CD4-positive, alpha-beta T cell treated with Interferon gamma for 1 hour (primary cell): ENCODE measurements at places on chromosomes 7 and 10.

DNA sequence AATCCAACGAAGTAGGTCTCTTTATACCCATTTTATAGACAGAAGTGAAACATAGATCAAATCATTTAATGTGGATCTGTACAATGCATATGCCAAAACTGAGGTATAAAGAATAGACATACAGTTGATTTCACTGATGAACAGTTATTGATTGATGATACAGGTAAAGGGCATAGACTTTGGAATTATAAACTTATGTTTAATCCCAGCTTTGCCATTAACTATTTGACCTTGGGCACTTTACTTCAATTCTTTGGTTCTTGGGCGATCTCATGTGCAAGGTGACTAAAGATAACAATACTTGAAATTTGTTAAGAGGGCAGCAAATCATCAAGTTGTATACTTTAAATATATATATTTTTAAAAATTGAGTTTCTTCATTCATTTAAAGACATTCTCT, 28.6 kb downstream of the FRA10AC1 start:
- no peak for DNase-seq

DNA sequence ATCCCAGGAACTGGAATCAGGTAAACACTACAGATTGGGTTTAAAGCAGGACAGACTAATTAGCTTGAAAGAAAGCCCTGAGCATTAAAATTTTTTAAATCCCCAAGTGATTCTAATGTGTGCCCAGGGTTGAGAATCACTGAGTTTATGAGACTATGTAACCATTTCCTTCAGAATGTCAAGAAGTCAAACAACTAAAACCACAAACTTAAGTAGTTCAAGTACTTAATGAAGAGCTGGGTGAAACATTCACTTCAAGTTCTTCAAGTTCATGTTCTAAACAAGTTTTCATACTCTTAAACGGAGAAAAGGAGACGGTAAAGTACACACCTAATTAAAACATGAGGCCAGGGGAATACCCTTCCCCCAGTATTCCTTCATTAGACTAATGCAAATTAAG, 28.2 kb upstream of the TLL2 start:
- no peak for DNase-seq

DNA sequence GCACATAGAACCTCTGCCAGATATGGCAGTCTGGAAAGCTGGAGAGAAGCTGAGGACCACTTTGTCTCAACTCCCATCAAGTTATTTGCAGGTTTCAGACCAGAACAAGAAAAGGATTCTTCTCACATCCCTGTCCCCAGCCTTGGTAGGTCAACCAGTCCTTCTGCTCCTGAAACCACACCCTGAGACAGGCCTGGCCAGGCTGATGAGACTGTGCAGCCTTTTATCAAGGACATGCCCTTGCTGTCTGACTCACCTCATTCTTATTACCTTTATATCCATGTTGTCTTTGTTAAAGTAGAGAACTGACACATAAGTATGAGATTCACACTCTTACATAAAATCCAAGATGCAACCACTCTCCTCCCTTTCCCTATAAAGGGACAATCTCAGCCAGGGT, 354.9 kb downstream of the PLXNA4 start:
- no peak for DNase-seq

GRCh38 chr7:144818511-144818910, 17.3 kb downstream of the TPK1 start:
- peak; percentile 67 for DNase-seq

- no peak for DNase-seq
These were observed 134.3 kb upstream of the ASAH2 start for GRCh38 chr10:50385624-50386023.

DNA sequence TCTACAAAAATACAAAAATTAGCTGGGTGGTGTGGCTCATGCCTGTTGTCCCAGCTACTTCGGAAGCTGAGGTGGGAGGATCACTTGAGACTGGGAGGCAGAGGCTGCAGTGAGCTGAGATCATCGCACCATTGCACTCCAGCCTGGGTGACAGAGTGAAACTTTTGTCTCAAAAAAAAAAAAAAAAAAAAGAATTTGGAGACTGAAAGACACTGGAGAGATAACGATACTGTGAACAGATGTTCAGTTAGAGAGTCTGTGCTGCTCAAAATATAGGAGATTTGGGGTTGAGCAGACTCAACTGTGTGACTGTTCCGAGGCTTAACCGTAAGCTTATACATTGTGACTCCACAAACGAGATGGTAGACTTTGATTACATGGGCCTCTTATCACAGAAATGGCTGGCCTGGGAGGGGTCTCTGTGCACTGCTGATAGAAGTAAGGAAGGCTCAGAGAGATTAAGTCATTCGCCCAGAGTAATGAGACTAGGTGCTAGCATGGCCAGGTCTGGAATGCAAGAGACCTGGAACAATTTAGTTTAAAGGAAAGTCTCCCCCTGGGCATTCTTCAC, 19.4 kb downstream of the WBP1L start:
- no peak for DNase-seq

GRCh38 chr10:33489501-33490176, 155.2 kb upstream of the NRP1 start:
- no peak for DNase-seq

- DNase-seq, result no peak
These were observed 95.7 kb downstream of the CDK6 start for GRCh38 chr7:92740700-92741126.
